ENCODE measurements at places on chromosomes 3 and 15.
A peak's percentile ranks its signal among the peaks of the same experiment; 100 is the strongest.

DNA sequence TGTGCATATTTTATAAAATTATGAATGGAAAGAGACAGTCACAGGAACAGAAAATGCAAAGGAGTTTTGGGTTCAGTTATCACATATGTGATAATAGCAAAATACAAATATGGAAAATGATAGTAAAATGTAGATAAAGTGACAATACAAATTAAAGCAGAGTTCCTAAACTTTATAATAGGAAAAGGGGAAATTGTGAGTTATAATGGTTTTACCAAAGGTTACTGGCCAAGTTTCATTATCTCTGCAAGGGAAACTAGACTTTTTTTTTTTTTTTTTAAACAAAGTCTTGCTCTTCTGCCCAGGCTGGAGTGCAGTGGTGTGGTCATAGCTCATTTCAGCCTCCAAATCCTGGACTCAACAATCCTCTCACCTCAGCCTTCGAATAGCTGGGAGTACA lies 228.7 kb upstream of the CGNL1 start:
- no peak for DNase-seq

GRCh38 chr3:80649170-80649569 lies 881.4 kb upstream of the ROBO1 start:
- no peak for DNase-seq

DNA sequence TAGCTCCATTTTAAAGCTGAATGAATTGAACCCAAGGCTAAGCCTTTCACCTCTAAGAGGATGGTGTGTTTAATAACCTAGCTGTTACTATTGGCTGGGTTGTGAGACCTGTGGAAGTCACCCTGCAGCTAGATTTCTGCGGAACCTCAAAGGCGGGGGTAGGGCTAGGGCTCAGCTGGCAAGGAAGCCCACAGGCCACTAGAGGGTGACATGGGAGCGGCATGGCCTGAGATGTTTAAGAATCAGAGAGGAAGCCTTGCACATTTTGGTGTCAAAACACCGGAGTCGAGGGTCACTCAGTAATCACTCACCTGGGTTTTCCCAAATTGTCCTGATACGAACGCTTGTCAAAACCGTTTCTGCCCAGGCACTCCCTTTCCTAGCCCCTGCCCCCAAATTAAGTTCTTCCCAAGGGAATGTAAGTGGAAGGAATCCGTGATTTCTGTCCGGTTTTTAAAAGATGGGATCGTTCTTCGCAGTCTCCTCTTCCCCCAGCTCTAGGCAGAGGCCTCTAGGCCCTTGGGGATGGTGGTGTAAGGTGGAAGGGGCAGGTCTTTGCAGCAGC lies 3.8 kb upstream of the ACAD9 start:
- DNase-seq: peak; percentile 64

- no peak for DNase-seq
These were observed 74.5 kb downstream of the RAB7A start for GRCh38 chr3:128800241-128801187.

GRCh38 chr3:4515916-4516579 lies 22.9 kb downstream of the ITPR1 start:
- DNase-seq: no peak

GRCh38 chr3:132785292-132785691 lies 63.1 kb upstream of the NPHP3 start:
- DNase-seq: no peak

DNA sequence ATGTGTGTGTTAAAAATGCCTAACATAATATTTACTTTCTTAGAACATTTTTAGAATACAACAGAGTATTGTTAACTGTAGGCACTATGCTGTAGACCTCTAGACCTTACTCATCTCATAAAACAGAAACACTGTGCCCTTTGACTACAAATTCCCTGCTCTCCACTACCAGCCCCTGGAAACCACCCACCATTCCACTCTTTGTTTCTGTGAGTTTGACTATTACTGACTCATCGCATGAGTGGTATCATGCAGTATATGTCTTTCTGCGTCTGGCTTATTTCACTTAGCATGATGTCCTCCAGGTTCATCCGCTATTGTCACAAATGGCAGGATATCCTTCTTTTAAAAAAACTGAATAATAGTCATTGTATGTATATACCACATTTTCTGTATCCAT lies 216.7 kb upstream of the CFAP20DC start:
- no peak for DNase-seq

DNA sequence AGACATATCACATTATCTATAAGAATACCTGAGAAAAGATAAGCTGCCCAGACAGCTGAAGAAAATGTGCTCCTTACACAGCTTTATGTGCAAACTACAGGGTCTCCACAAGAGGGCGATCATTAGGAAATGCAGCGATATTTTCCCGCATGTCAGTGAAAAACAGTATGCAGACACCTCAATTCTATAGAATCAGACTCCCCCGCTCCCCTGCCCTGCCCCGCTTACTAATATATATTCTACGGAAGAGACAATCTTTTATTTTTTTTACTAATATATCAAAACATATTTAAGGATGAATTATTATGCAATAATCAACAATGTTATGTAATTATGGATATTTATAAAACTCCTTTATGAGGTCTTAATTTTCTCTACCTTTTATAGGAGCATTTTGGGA lies 681.3 kb downstream of the ROBO1 start:
- DNase-seq: no peak

DNA sequence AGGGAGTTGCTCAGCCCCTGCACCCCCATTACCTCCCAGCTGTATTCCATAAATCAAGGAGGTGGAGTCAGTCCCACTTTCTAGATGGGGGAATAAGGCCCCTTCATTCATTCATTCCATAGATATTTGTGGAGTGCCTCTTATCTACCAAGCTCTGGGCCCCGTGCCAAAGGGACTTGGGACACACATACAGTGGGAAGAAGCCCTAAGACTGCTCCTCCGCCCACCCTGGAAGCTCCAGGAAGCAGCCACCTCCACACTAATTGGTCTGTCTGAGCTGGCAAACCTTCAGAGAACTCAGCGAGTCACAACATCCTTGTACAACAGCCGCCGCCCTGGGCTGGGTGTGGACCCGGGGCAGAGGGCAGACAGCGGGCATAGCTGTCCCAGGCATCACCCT lies 6.4 kb downstream of the STRA6 start:
- no peak for DNase-seq

GRCh38 chr3:46059432-46059831 lies 32.1 kb upstream of the XCR1 start:
- DNase-seq: no peak

GRCh38 chr3:117355566-117355965 lies 646.0 kb downstream of the TUSC7 start:
- no peak for DNase-seq

DNA sequence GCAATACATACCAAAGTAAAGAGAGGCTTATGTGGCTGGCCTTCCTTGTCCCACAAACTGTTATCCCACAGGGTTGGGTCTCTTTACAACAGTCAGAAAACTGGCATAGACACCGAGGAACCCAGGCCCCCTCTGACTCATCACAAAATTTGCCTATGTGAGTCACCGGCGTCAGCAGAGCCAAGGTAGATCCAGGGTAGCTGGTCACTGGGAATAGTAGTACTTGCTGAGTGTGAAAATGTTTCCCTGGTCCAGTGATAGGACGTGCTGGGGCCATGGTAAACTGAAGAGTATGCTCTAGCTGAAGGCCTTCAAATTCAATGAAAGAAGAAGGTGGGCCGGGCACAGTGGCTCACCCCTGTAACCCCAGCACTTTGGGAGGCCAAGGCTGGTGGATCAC lies 27.1 kb upstream of the SKIL start:
- DNase-seq: no peak

DNA sequence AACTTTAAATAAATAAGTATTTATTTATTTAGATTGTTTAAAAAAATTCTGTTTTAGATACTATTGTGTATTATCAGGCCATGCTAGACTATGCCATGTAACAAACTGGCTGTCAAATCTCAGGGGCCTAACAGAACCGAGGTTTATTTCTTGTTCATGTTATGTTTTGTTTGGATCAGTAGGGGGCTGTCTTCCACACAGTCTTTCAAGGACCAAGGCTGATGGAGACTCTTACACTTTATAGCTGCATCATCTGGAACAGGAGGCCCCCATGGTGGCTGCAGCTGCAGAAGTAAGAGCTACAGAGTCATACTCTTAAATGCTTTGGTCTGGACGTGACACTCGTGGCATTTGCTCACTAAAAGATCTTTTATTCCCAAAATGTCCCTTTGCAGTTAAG lies 33.0 kb upstream of the ARL14 start:
- DNase-seq: no peak
